Cerebellar cortex (tissue), 1 donor: ENCODE measurements at places on chromosomes 3 and 15.

- no peak for DNase-seq
Measured at GRCh38 chr3:33993631-33994030, 195.2 kb downstream of the PDCD6IP start.

DNA sequence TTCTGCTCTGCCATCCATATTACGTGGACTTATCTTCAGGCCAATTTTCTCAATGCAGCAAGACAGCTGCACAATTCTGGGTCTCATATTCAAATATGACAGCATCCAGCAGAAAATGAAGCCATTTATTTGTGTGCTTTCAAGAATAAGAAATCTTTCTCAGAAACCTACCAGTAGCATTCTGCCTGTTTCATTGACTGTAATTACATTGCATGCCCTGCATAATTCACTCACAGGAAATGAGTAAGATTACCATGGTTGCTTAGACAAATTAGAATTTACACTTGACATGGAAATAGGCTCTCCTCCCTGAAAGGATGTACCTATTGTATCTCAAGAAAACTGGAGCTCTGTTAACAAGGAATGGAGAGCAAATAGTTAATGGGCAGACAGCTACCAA lies 346.6 kb upstream of the DCBLD2 start:
- no peak for DNase-seq

DNA sequence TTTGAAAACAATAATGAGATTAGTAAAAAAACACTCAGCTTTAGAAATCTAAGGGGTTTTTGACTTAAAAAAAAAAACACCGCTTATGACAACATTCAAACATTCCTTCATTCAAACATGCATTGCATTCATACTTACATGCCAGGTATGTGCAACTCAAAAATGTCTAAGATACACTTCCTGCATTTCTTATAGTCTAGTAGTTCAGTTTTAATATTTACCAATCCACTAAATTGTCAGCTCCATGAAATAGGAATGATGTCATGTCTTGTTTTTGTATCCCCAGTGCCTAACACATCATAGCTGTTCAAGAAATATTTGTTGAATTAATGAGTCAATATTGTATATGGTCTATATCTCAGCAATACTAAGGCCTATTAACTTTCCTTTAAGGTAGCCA lies 51.7 kb downstream of the EIF4E3 start:
- DNase-seq: no peak

DNA sequence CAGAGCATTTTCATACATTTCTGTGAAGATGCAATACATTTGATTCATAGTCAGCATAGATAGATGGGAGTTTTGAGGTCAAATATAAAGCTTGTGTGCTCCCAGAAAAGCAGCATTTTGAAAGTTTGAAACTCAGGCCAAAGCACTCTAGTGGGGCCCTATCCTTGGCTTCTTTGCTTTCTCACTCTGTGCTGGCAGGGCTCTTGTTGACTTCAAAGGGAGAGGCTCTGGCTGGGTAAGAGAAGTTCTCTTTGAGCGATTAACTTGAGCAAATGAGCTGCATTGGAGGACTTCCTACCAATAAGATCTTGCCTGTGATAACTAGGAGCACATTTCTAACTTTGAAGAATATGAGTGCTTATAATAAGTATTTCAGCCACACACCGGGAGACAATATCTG lies 214.0 kb upstream of the RARB start:
- no peak for DNase-seq

DNA sequence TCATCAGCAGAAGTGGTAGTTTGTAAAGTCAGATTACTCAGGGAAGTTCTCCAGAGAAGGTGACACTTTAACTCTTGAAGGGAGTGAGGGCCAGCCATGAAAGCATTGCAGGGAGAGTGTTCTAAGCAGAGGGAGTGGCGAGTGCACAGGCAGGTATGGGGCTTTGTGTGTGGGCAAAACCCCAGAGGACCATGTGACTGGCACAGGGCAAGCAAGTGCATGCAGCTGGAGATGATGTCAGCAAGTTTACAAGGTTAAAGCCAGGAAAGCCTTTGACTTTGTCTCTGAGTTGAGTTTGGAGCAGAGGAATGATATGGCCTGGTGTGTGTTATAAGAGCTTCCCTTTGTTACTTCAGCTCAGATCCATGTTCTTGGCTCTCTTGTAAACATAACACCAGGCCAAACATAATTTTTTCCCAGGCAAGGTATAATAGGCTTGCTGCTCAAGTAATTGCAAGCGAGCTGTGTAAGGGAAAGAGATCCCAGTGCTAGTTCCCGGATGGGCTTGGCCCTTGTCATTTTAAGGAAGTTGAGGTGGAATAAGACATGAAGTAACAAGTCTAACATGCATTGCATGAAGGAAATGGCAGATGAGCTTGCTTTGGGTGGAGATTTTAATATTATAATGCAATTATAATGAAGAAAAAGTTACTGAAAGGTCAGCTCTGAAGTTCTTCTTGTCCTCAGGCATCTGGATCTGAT lies 341.1 kb upstream of the LRRC3B start:
- no peak for DNase-seq

GRCh38 chr3:7917443-7918151 lies 584.0 kb upstream of the LMCD1 start:
- no peak for DNase-seq

- DNase-seq: no peak
Measured at GRCh38 chr3:71251156-71251775, 332.3 kb downstream of the FOXP1 start.

GRCh38 chr3:139546772-139547171 lies 7.2 kb upstream of the RBP1 start:
- DNase-seq: no peak

- DNase-seq: no peak
Measured at GRCh38 chr3:108088146-108088545, 2.7 kb downstream of the CD47 start.

GRCh38 chr3:57170946-57171345 lies 5.8 kb upstream of the IL17RD start:
- DNase-seq: no peak

DNA sequence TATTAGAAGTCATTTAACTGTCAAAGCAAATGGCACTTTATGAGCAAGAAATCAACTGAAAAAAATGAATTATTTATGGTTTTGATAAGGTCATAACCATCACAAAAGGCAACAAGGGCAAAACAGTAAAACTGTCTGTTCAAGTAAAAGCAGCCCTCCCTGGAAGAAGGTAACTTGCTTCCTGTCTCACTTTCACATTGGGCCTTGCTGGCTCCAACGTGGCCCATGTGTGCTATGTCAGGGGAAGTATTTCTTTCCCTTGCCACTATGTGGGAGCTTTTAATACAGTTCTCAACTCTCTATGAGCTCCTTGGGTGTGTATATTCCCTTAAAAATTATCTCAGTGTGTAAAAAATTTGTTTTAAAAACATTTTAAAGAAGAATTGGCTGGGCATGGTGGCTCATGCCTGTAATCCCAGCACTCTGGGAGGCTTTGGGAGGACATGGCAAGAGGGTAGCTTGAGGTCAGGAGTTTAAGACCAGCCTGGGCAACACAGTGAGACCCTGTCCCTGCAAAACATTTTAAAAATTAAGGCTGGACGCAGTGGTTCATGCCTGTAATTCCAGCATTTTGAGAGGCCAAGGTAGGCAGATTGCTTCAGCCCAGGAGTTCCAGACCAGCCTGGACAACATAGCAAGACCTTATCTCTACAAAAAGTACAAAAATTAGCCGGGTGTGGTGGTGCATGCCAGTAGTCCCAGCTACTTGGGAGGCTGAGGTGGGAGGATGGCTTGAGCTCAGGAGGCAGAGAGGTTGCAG lies 45.2 kb upstream of the TJP1 start:
- DNase-seq: no peak

- DNase-seq: no peak
Measured at GRCh38 chr15:95760508-95760907, 570.0 kb upstream of the NR2F2 start.

DNA sequence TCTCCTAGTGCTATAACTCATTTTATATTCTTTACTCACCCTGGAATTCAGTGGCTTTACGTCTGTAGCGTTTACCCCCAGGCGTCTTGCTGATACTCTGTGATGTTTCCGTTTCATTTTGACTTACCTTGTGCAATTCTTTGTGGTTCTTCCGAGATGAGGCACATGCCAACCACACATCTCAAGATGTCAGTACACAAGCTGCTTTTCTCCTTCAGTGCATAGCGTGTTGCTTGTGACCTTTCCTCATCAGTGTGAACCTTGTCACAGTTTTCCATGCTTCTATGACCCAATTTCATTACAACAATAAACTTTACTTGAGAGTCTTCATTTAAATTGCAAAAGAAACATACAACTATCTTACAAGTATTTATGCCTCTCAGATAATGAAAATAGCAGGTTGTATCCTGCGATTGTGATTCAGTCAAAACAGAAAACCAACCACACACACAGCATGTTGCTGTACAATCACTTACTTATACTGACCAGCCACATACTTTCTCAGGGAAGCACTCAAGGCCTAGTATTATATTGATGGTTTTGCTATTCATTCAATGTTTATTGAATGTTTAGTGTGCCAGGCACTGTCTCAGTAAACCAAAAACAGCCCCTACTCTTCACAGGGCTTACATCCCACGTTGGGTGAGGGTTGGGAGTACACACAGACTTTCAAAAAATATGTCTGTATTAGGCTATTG lies 4.6 kb upstream of the TBL1XR1 start:
- no peak for DNase-seq

DNA sequence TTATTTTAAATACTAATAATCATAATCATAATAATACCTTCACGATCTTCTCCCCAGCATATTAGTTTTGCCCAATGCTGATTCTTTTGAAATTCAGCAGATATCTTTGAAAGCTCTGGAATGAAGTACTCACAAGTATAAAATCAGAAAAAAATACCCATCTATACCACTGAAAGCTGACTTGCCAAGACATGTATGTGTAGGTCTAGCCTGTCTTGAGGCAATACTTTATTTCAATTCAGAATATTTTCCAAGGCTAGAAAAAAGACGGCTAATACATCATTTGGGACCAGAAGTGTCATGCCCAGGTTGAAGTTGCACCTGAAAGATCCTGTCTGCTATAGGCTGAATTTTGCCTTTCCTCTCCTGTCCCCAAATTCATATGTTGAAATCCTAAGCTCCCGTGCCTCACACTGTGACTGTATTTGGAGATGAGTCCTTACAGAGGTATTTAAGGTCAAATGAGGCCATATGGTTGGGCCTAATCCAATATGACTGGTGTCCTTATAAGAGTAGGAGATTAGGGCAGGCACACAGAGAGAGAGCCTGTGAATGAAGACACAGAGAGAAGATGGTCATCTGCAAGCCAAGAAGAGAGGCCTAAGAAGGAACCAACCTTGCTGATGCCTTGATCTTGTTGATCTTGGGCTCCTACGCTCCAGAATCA lies 255.9 kb upstream of the CMC1 start:
- DNase-seq: no peak

GRCh38 chr15:98719137-98719740 lies 70.9 kb downstream of the IGF1R start:
- DNase-seq: no peak

GRCh38 chr3:6260551-6261191 lies 600.2 kb upstream of the GRM7 start:
- DNase-seq: no peak

DNA sequence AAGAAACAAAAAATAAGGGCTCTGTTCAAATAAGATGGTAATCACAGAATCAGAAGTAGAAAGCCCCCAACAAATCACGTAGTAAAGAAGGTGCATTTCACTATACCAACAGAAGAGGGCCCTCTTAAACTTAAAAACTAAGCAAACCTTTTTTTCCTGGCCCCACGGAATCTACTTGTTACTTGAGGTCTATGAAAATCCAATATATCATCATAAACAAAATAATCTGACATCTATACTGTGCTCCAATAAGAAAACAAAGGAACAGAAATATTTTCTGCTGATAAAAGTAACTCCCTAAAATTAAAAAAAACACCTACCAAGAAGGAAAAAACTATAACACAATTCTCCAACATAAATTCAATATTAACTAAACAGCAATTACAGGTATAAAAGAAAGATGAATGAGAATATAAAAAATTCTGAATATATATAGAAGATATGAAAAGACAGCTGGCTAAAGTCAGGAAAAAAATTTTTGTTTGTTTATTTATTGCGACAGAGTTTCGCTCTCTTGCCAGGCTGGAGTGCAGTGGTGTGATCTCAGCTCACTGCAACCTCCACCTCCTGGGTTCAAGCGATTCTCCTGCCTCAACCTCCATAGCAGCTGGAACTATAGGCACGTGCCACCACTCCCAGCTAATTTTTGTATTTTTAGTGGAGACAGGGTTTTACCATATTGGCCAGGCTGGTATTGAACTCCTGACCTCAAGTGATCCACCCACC lies 81.8 kb downstream of the CLASP2 start:
- DNase-seq: peak; percentile 69
